ENCODE measurements at places on chromosomes 7 and 10.

DNA sequence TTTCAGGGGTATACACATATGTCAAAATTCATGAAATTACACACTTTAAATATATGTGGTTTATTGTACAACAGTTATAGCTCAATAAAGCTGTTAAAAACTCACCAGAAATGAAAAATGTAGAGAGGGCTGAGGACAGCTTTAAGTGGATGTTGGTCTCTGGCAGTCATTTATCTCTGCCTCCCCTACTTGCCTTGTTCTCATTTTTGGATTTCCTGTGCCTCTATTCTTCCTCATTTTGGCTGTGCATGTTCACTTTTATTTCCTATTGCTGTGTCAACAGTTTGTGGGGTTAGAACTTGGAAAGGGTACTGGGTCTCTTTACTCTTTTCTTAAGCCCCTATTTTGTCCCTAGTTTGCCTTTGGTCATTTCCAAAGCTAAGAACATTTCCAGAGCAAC lies 18.6 kb upstream of the MEST start:
- DNase-seq = no peak

DNA sequence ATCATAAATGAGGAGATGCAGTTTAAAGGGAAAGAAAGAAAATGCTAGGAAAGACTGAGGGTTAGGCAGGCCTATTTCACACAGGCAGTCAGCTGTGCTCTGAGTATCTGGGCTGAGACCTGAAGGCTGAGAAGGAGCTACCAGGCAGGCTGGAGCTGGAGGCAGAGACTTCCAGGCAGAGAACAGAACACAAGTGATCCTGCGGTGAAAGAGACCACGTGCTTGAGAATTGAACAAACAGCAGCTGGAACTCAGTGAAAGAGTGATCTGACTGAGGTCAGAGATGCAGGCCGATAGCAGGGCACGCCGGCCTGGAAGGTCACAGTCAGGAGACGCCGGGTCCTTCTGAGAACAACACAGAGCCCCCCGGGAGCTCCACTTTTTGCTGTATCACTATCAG lies 147.8 kb downstream of the ADAM12 start:
- DNase-seq = peak; percentile 76

DNA sequence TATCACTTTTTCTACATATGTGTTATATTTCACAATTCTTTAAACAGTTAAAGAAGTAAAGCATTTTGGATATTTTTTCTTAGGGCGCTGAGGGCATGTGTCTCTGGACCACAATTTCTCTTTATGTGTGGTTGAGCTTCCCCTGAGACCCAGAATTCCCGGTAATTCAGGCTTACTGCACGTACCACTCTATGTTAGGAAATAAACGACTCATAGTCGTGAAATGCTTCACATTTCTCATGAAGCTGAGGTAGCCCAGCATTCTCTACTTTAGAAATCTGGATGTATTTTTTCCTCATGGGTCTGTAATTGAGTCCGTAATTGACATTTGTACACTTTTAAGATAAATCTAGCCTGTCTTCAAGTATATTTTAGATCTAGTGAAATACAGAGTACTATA lies 170.6 kb downstream of the FZD1 start:
- DNase-seq = no peak

- no peak for DNase-seq
These were observed 102.4 kb downstream of the OAT start for GRCh38 chr10:124316326-124316725.

GRCh38 chr10:118139321-118139720 lies 92.6 kb upstream of the RAB11FIP2 start:
- no peak for DNase-seq

DNA sequence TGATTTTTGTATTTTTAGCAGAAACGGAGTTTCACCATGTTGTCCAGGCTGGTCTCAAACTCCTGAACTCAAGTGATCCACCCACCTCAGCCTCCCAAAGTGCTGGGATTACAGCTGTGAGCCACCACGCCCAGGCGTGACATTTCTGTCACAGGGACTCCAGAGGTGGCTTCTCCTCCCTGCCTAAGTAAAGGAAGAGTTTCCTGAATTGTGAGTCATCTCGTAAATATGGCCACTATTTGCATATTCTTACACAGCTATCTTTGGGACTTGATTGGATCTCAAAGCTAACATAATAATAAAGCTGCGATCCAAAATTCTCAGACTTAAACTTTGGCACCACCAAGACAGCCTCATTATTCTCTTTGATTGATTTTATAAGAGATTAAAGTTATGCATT lies 50.1 kb downstream of the ADARB2 start:
- no peak for DNase-seq

DNA sequence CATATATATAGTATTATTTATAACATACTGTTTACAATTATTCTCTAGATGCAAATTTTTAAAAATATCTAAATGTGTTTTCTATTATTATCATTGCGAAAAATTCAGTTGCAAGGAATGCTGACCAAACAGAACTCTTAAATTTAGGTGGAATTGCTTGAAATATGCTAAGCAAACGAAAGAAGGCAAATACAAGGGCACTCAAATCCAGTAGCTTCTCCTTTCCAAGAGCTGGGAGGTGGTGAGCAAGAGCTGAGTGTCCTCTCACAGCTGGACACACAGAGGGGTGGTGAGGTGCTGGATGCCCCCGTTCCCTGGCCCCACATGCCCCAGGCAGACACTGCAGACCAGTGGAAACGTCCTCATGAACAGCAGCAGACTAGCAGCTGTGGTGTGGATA lies 166.0 kb downstream of the TAX1BP1 start:
- DNase-seq = peak; percentile 14

GRCh38 chr7:103928581-103928980 lies 60.9 kb downstream of the RELN start:
- DNase-seq = no peak

DNA sequence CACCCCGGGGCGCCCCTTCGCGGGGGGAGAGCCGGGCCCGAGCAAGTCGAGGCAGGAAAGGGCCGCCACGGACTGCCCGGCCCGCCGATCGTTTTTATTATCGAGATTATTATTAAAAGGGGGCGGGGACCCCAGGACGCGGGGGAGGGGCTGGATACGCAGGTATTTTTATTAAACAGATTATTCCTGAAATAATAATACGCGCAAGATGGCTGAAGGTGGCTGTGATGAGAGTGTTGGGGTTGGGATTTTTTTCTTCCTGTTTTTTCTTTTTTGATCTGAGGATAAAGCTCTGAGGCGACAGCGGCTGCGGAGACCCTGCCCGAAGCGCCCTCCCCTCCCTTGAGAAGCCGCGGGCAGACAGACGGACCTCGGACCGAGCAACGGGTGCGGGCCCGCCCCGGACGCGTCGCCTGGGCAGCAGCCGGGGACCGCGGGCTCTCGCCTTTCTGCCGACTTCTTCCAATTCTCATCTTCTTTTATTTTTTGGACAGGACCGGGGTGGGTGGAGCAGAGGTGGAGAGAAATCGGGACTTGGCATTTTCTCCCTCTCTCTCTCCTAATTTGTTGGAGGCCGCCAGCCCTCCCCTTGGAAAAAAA lies 1.4 kb upstream of the TRIM8 start:
- no peak for DNase-seq

- DNase-seq = no peak
These were observed 202.3 kb downstream of the HERPUD2 start for GRCh38 chr7:35492451-35493175.

GRCh38 chr10:72765051-72765745 lies 73.3 kb downstream of the MCU start:
- no peak for DNase-seq

GRCh38 chr10:323651-324293 lies 188.5 kb downstream of the ZMYND11 start:
- DNase-seq = no peak

- no peak for DNase-seq
These were observed 203.7 kb downstream of the AUTS2 start for GRCh38 chr7:69801729-69802682.

- DNase-seq = no peak
These were observed 17.1 kb downstream of the GBX1 start for GRCh38 chr7:151150388-151150787.

DNA sequence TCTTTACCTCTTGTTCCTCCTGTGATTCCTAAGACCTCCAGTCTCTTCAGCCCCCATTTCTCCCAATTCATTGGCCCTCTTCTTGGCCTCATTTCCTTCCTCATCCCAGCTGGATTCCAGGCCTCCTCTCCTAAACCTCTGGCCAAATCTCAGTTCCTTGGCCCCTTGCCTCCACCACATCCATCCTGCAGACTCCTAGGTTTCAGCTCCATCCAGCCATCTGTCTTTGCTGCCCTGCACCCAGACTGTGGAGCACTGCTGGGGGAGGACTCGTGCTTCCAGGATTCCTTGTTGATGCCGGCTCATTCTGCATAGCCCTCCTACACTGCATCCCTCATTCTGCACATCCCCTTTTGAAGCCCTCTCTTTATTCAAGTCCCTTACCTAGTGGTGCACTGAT lies 6.7 kb downstream of the PLAC9 start:
- DNase-seq = no peak

DNA sequence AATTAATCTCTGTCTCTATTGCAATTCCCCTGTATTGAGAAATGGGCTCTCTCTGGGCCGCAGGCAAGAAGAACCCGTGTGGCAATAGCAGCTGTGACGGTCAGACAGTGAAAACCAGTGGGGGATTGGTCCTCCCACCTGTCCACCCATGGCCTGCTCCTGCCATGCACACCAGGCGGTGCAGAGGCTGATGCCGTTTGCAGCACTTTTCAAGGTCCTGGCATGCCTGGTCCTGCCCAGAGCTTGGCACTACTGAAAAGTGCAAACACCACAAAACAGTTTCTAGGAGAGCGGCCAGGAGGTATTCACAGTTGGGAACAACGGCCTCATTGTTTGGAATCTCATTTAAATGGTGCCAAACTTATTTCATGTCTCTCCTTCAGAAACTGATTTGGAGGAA lies 41.5 kb downstream of the PSPH start:
- DNase-seq = peak; percentile 75

GRCh38 chr7:111388912-111389311 lies 173.4 kb downstream of the IMMP2L start:
- no peak for DNase-seq

DNA sequence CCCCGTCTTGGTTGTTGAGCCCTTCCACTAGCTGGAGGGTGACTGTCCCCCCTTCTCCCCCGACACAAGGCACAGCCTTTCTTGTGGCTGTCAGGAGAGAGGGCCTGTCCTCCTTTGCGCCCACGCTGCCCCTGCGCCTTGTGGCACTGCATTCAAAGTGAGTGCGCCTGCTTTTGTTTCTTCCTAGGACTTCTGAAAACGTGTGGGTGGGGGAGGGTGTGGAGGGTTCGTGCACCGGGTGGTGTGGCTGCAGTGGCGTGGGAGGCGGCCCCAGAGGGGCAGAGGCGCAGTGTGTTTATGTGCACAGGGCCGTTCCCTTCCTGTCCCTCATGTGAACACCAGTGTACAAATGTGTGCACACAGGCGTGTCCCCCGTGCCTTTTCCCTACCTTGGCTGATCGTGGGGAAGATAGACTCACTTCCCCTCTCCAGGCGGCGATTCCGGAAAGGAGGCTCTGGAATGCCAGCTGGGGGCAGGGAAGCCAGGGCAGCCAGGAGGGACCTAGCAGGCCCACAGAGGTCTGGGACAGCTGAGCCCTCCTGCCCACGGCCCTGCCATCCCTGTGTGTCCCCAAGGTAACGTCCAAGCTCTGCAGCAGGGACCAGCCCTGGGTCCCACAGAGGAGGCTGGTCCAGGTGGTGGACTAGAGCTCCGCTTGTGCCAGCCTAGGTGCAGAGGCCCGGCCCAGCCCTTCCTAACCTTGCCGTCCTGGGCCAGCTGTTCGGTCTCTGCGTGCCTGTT lies 88.8 kb downstream of the LHPP start:
- no peak for DNase-seq

DNA sequence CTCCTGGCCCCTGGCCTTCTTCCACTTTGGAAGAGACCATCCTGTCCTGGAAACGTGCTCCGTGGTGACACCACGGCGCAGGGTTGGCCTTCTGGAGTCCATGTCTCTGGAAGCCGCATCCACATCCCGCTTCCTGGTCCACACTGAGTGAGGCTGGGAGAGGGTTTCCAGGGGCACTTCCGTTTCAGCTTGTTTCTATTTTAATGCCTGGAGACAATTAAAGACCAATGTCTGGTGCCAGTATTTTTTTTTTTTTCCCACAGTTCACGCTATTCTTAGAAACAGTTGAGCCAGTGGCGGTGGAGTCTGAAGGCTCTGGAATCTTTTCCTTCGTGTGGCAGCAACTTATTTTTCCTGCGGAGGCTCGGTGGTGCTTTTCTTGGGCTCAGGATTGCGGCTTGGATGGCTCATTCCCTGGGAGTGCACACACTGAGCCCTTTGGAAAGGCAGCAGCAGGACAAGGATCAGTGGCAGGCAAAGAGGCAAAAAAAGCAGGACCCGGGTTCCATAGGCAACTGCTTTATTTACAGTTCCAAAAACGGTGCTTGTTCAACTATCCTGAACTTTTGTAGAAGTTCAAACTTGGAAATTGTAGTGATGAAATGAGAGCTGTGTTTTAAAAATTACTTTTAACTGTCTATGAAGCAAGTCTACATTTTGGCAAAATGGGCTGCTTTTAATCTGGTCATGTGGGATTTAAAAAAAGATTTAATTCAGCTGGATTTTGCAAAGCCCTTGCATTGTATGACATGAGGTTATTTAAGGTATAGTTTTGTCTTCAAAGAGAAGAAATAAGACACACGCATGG lies 202.8 kb downstream of the BAMBI start:
- no peak for DNase-seq

GRCh38 chr10:102147561-102147960 lies 4.6 kb upstream of the NOLC1 start:
- no peak for DNase-seq

- peak; percentile 95 for DNase-seq
These were observed 90.1 kb downstream of the NPSR1 start for GRCh38 chr7:34747867-34748727.

- no peak for DNase-seq
These were observed 5.6 kb upstream of the CDH23 start for GRCh38 chr10:71390921-71391690.

DNA sequence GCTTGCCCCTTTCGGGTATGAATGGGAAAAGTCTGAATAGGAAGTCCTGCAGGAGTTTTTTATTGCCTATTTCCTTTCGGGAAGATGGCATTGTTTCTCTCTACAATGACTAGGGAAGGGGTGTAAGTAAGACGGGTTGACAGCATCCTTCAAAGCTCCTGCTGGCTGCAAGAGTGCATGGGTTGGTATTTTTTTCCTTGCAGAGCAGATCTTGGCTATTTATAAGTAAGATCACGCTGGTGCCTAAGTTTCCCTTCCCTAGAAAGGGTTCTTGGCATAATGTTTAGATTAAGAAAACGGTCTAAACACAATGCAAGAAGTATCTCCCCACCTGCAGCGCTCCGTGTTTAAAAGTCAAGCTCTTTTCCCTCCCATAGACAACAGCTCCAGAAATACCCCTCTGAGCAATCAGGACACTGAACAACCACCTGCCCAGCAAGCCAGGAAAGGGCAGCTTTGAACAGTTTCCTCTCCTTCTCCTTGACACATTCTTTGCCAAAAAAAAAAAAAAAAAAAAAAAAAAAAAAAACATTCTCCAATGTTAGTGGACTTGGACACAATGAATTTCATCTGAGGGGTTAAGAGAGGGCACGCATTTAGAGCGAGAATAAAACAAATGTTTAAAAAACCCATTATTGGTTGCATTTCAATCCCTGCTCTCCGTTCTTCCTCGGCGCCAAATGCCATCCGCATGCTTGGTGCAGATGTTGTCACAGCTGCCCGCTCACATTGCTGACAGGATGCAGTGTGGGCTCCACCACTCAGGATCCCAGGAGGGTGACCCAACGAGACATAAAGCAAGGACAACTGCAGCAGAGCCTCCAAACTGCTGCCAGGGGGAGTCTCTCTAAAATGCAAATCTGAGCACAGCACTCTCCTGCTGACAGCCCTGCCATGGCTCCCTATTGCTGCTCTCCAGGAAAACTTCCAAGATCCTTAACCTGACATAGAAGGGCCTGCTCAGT lies 427.4 kb upstream of the MGMT start:
- DNase-seq = no peak
